AG09309 (cell line): ENCODE measurements at places on chromosomes 5 and 9.

- DNase-seq = no peak
Measured at GRCh38 chr5:87079219-87079618, 188.5 kb upstream of the RASA1 start.

DNA sequence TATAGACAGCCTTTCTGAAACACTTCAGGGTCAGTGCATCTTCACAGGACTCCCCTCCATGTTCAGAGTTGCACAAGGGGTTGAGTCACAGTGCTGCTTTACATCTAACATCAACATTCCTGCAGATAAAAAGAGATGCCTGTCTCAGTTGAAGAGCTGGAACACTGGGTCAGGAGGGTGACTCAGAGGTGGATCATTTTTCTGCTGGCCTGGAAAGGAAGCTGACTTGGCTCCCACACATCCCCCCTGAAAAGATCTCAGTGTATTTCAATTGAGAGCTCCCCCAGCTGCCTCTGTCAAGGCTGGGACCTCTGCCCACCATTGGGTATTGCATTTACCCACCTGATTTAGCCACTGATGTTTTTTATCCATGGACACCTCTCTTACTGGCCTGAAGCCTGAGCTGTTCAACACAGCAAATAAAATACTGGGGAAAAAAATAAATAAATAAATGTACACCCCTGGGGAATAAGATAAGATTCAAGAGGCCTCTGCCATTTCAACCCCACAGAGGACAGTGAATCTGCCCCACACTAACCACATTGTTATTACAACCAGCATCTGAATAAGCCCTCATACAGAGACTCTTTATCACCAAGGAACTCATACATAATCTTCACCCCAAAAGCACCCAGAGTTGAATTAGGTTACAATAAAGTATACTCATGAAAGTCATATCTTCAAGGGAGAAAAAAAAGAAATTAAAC, 716.4 kb downstream of the SEMA5A start:
- peak; percentile 87 for DNase-seq

- DNase-seq = no peak
Measured at GRCh38 chr5:28574606-28575005, 1536.2 kb upstream of the CDH9 start.

DNA sequence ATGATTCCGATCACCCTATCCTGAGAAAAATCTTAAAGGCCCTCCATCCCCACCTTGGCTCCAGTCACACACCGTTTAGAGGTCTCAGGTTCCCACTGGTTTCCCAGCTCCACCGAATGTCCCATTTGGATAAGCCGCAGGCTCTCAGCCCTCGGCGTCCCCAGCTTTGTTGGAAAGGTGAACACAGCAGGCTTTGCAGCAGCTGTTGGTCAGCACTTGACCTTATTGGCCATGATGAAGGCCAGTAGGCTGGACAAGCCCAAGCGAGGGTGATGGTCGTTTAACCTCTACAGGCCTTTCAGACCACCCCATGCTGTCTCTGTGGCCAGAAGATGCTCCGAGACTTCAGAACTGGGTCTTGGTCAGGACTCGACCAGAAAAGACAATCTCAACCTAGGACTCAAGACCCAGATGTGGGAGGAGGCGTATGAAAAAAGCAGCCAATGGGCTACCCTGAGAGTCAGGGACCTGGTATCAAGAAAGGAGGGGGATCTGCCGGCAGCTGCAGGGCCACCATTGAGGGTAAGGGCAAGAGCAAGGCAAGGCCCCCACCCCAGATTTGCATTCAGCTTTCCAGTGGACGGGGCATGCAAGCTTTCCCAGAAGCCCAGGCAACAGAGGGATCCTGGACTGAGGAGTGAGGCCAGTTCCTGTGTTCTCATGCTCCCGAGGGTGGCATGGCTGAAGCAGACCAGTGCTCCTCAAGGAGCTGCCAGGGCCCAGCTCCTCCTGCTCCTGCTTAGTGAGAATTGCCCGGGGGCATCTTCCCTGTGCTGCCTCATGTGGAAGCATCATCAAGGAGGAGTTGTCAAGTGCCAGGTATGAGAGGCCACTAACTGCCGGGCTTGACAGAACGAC, 13.4 kb downstream of the UBE2QL1 start:
- no peak for DNase-seq

DNA sequence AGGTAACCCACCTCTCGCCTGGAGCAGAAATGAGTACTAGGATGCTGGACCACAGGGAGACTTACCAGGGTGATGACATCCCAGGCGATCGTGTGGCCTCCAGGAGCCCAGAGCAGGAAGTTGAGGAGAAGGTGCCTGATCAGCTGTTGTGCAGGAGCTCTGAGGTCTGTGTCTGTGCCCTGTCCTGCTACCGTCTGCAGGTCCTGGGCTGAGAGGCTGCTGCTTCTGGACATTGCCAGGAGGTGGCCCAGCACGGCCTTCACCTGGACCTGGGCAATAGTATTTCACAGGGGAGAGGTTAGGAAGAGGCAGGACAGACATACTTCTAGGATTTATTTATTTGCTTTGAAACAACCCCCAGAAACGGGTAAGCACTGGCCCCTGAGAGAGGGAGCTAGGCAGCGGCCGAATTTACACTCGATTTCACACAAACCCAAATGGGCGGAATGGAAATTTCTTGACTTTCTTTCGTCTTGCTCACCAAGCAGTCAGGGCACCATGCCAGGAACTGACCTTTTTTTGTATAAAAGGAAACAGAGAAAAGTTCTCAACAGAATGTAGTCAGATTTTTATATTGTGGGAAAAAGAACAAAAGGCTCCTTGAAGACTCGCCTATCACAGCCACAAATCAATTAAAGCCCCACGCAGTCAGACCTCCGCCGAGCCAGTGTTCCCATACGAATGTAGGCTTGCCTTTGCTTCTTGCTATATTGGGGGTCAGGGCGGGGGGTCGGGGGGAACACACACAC, 210.3 kb downstream of the FANCC start:
- DNase-seq = peak; percentile 68

DNA sequence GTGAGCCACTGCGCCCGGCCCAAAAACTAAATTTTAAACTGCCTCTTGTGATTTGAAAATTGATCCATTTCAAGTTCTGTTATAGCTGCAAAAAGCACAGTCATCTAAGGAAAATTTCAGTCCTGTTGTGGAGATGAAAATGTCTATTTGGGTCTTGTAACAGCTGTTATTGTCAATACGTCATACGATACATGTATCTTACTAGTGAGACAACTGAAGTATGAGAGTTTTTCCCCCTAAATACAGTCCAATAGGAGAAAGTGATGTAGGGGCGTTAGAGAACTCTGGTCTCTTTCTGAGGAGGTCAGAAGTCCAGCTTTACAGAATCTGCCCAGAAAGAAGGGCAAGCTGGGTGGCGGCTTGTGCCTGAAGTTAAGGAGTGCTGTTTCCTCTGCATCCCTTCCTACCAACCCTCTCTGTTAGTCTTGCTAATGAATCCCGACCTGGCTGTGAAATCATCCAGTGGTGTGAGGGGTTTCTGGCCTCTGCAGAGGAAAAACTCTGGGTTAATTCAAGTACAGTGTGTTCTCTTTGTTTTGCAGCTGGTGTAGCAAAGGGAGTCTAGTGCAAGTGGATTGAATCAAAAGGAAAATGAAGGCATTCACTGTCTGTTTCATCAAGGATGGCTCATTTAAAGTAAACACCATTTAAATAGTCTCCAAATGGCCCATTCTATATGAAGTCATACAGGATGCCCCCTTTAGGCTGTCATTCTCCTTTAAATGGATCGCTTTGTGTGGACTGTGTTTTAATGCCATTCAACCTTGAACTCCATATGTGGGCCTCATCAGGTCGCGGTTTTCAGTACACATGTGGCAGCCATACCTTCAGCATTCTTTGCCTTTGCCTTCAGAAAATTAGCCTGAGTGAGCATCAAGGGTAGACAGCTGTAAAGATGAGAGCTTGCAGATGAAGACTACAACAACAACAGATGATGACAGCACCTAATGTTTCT, 59.0 kb downstream of the AOPEP start:
- no peak for DNase-seq

GRCh38 chr5:14100281-14100680, 42.9 kb upstream of the TRIO start:
- DNase-seq = no peak

DNA sequence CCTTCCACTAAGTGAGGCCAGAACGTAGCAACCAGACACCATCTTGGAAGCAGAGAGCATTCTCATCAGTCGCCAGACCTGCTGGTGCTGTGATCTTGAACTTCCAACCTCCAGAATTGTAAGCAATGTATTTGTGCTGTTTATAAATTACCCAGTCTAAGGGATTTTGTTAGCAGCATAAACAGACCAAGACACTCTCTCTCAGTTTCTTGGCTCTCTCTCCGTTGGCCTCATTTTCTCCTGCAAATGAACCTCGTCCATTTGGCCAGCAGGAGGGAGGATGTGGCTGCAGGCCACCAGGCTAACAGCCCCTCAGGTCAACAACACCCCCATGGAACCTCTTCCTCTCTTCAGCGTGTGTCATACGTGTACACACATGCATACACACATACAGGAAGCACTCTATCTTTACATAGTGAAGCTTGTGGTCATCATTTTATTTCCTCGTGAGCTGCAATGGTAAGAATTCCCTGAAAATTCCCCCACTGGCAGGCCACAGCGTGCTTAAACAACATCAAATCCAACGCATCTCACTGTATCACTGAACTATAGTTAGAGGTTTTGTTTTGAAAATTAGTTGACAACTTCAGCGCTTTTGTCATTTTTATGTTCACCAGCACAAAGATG, 62.8 kb upstream of the PPP1R26 start:
- DNase-seq = no peak

GRCh38 chr9:38681747-38682227, 38.1 kb downstream of the FAM240B start:
- DNase-seq = peak; percentile 3

GRCh38 chr9:129323376-129323998, 145.4 kb upstream of the IER5L start:
- no peak for DNase-seq

- no peak for DNase-seq
Measured at GRCh38 chr9:123062351-123063176, 29.1 kb downstream of the GPR21 start.

- no peak for DNase-seq
Measured at GRCh38 chr5:89480406-89481007, 597.5 kb upstream of the MEF2C start.

DNA sequence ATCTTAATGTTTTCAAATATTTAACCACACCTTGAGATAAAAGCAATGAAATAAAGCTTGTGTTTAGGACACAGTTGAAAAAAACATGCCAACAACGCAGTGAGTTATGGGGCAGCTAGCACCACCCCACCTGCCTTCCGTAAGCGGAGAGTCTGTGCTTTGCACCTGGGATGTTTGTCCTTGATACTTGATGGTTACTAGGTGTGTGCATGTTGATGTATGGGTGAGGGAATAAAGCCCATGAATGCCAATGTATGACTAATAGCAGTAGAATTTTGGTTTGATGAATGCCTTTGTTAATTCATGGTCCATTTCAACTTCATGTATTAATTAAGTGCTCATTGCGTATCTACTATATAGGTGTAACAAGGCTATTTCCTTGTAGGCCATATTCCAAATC, 74.0 kb downstream of the PCSK5 start:
- DNase-seq = no peak

DNA sequence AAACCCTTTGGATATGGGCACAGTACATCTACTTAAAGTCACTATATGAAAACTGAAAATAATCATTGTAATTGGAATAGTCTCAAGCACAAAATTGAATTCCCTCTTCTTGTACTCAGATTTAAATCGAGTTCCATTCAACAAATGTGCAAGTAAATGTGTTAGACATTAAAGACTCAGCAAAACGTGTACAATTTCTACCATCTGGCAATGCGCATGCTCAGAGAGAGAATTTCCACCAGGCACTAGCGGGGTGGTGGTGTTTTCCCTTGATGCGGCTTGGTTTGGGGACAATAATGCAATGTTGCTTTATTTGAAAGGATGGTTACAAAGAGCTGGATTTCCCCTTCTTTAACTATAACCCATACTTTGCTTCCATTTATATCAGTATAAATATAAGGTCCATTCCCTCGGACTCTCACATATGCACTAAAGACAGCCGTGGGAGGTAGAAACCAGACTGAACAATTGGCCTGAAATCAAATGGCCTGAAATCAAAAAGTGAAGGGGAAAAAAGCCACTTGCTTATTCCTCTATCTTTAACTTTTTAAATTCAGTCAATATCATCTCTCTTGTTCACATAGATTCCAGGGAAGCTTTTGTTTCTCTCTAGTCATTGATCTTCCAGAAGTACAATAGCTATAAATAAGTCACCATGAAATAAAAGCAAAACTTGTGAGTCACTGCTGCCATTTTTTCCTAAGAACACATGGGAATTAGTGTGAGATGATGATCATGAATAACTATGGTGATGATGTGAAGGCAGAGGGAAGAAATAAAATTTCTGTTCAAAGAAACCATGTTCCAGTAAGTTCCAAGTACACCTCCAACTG, 59.2 kb downstream of the ADAMTS12 start:
- no peak for DNase-seq

DNA sequence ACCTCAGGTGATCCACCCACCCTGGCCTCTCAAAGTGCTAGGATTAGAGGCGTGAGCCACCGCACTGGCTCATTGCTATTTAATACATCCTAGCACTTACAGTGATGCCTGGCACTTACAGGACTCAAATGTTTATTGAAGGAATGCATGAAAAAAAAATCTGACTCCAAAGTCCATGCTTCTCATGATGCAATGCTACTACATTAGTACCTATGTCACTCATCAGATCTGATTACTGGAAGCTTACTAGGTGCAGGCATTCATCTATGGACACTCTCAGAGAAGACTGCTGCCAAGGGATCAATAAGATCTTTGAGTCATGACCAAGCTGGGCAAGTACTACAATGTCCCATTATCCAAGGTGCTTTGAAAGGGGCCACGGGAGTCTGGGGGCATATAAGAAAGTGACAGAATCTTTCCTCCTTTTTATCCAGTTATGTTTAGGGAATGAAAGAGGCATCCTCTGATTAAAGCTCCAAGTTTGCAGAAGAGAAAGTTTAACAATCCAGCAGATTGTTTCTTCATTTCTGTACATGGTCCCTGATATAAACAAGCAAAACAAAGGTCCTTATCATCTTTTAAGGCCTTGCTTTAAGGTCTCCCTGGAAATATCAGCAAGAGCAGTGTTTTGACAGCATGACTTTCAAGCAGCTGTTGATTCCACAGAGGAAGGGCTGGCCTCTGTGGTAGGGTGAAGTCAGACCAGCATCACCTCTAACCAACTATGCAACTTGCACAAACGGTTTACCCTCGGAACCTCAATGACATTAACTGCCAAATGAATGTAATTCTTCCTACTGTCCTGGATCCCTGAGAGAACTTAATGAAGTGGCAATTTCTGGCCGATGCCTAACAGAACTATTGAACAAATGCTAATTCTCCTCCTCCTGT, 35.9 kb downstream of the ARPC5L start:
- DNase-seq = no peak

GRCh38 chr9:15999422-16000339, 446.8 kb downstream of the CCDC171 start:
- DNase-seq = peak; percentile 79

- no peak for DNase-seq
Measured at GRCh38 chr9:71783120-71783523, 14.8 kb upstream of the CEMIP2 start.

DNA sequence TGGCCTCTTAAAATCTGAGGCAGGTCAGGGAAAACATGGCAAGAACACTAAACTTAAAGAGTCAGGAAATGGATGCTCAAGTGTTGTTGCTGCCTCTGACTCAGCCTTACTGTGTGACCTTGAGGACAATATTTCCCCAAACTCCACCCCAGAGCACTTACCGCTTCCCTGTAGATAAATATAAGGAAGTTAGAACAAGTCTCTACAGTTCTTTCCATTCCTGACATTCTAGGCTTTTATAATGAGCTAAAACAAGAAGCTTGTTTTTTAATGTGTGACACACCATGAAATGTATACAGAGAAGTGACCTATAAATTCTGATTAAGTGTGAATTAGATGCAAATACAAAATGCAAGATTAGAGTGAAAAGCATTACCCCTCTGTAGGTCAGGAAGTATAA, 129.3 kb downstream of the GRIA1 start:
- DNase-seq = no peak

- no peak for DNase-seq
Measured at GRCh38 chr9:110891760-110892159, 146.5 kb downstream of the LPAR1 start.
